ENCODE measurements at places on chromosomes 7 and 10. TPM values are rescaled to one million over a fixed set of nuclear protein-coding genes. Genes with fewer than 3 reads are reported as not detected.

AKR1C3 gene
- total RNA-seq = 111 TPM

TRDMT1 gene
- 3.8 TPM for total RNA-seq

ANK3 gene
- under 0.01 TPM for total RNA-seq

SEMA3D gene
- total RNA-seq = 18.8 TPM

SHTN1 gene
- 0.87 TPM for total RNA-seq

SUN3 gene
- total RNA-seq = not detected

STEAP1 gene
- 1.8 TPM for total RNA-seq

MGAM2 gene
- not detected for total RNA-seq

MYO3A gene
- not detected for total RNA-seq

GRID2IP gene
- under 0.01 TPM for total RNA-seq

GSDME gene
- 22.2 TPM for total RNA-seq

TMEM213 gene
- total RNA-seq = not detected

ANXA8L1 gene
- total RNA-seq = not detected

RALA gene
- 36.8 TPM for total RNA-seq

ZNF804B gene
- total RNA-seq = not detected

NPC1L1 gene
- not detected for total RNA-seq

SPDYE2 gene
- total RNA-seq = not detected

SPDYE16 gene
- not detected for total RNA-seq

PRRT4 gene
- total RNA-seq = not detected

ABHD11 gene
- 7.2 TPM for total RNA-seq

PTPN20 gene
- total RNA-seq = 1.4 TPM

TFPI2 gene
- total RNA-seq = 139 TPM

SEC61G gene
- total RNA-seq = 191 TPM

NEUROD6 gene
- total RNA-seq = not detected

DKK1 gene
- total RNA-seq = 15.7 TPM

LRRC72 gene
- not detected for total RNA-seq

CLDN4 gene
- total RNA-seq = not detected

FAM13C gene
- total RNA-seq = 1.1 TPM

PLAU gene
- total RNA-seq = 1.6 TPM

ZNF518A gene
- 12.1 TPM for total RNA-seq

WNT8B gene
- total RNA-seq = not detected

MTPN gene
- 102 TPM for total RNA-seq

CEP55 gene
- 18.7 TPM for total RNA-seq

MMD2 gene
- total RNA-seq = not detected

PALD1 gene
- 112 TPM for total RNA-seq

ANKRD61 gene
- total RNA-seq = not detected

PRSS37 gene
- not detected for total RNA-seq

SERPINE1 gene
- total RNA-seq = 170 TPM

STEAP4 gene
- not detected for total RNA-seq

TMEM225B gene
- 0.22 TPM for total RNA-seq

ATRNL1 gene
- 0.20 TPM for total RNA-seq

MPP7 gene
- total RNA-seq = 21.6 TPM

MLXIPL gene
- not detected for total RNA-seq

ARMC3 gene
- total RNA-seq = not detected

ZCCHC24 gene
- total RNA-seq = 4.0 TPM

EVX1 gene
- not detected for total RNA-seq

All from lung microvascular endothelial cell (primary cell).